Activated CD4-positive, alpha-beta T cell treated with anti-CD3 and anti-CD28 coated beads, Interleukin-2, Interleukin-4, amounts not matched to agents 100 ng/mL and 50 ng/mL, durations not matched to agents 16 hours and 8 hours (primary cell): ENCODE measurements at places on chromosomes 3 and 15.

DNA sequence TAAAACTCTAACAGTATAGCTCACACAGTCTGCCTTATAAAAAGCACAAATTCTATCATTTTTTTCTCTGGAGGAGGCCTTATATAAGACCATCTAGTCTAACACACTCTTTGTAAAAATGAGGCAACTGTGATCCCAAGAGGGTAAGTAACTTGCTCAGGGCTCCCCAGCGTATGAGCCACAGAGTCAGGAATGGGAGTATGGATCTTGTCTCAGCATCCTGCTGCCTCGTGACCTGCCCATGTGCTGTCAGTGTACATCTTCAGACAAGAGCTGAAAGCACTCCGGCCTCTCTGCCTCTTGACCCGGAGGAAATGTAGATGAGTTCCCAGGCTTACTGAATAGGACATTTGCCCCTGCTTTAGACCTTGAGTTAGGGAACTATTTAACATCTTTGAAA is 28.4 kb upstream of the MEF2A start:
- no peak for DNase-seq

- DNase-seq: no peak
Measured at GRCh38 chr3:61924090-61924735, 362.8 kb downstream of the PTPRG start.

DNA sequence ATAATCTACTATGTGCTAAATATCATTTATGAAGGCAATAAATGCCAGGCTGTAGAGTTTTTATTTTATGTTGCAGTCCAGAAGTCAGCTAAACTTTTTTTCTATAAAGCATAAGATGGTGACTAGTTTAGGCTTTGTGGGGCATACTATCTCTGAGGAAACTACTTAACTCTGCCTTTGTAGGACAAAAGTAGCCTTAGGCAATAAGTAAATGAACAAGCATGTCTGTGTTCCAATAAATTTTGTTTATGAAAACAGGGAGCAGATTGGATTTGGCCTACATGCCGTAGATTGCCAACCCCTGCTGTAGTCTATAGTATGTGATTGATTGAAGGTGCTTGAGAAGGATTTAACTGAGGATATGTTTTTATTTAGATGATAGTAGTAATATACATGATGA is 502.5 kb upstream of the NAALADL2 start:
- no peak for DNase-seq

DNA sequence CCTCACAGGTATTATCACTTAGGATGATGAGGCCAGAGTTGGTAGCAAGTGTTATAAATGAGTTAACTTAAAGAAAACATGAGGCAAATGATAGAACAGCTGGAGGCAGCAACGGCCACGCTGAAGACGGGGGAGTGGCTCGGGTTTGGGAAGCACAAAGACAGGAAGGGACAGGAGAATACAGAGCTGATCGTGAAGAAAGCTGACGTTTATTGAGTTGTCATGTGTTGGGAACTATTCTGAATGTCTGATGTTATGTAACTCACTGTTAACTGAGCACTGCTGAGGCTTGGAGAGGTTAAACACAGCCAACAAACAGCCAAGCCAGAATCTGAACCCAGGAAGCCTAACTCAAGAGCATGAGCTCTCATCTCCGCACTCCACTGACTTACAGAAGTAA is 42.3 kb downstream of the FGD5 start:
- DNase-seq: no peak

GRCh38 chr15:96276438-96277210 is 53.9 kb upstream of the NR2F2 start:
- no peak for DNase-seq

DNA sequence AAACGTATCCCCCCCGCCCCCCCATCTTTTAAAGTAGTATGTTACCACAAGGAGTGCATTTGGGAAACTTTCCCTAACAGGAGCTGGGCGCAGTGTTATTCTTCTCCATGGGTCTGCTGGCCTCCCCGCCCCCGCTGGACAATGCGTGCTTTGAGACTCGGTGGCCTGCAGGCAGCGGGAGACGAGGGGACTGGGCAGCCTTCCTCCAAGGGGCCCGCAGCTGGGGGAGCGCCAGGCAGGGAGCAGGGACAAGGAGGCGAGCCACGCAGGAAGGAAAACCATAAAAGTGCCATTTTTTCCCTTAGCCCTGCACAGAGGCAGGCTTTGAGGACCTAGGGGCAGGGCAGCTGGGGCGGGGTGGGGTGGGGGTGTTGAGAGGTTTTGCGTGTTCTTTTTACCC is 14.1 kb downstream of the SOX2 start:
- no peak for DNase-seq

GRCh38 chr15:23538648-23539047 is 26.8 kb upstream of the MKRN3 start:
- DNase-seq: no peak

DNA sequence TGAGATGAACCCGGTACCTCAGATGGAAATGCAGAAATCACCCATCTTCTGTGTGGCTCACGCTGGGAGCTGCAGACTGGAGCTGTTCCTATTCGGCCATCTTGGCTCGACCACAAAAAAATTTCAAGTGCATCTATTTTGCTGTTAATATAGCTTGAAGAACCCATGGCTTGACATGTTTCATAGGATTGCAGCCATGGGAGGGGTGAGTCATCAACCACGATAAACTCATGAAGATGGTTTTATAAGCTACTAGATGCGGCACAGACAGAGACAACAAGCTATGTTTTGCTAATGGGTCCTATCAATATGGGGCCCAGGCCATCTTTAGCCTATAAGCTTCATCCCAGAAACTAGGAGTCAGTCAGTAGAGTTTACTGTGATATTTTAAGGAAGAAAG is 100.4 kb upstream of the PHLDB2 start:
- no peak for DNase-seq

GRCh38 chr15:28895566-28895965 is 9.8 kb downstream of the APBA2 start:
- no peak for DNase-seq

DNA sequence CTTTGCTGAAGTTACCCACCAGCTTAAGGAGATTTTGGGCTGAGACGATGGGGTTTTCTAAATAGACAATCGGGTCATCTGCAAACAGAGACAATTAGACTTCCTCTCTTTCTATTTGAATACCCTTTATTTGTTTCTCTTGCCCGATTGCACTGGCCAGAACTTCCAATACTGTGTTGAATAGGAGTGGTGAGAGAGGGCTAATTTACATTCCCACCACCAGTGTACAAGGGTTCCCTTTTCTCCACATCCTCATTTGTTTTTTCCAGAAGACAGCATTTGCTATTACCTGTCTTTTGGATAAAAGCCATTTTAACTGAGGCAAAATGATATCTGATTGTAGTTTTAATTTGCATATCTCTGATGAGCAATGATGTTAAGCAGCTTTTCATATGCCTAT is 329.9 kb upstream of the TPRG1 start:
- no peak for DNase-seq

- DNase-seq: no peak
Measured at GRCh38 chr15:48419896-48420295, 88.7 kb downstream of the DUT start.

- DNase-seq: no peak
Measured at GRCh38 chr3:8246070-8246469, 255.6 kb upstream of the LMCD1 start.

GRCh38 chr3:186189492-186189891 is 80.6 kb upstream of the ETV5 start:
- no peak for DNase-seq

- DNase-seq: no peak
Measured at GRCh38 chr3:194220901-194221326, 85.0 kb downstream of the HES1 start.

- peak; percentile 35 for DNase-seq
Measured at GRCh38 chr3:71681224-71681668, 44.0 kb downstream of the EIF4E3 start.

GRCh38 chr3:184183679-184184078 is 2.3 kb upstream of the ABCF3 start:
- DNase-seq: no peak

GRCh38 chr3:11288786-11289637 is 16.8 kb downstream of the ATG7 start:
- DNase-seq: no peak

GRCh38 chr15:73907035-73907408 is 19.2 kb upstream of the LOXL1 start:
- no peak for DNase-seq

- no peak for DNase-seq
Measured at GRCh38 chr15:74041311-74041756, 41.0 kb downstream of the GOLGA6A start.

DNA sequence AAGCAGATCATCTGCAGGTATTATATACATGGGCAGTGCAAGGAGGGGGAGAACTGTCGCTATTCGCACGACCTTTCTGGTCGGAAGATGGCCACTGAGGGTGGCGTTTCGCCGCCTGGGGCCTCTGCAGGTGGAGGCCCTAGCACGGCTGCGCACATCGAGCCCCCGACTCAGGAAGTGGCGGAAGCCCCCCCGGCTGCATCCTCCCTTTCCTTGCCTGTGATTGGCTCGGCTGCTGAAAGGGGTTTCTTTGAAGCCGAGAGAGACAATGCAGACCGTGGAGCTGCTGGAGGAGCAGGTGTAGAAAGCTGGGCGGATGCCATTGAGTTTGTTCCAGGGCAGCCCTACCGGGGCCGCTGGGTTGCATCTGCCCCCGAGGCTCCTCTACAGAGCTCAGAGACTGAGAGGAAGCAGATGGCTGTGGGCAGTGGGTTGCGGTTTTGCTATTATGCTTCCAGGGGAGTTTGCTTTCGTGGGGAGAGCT is 639 bp downstream of the MKRN3 start:
- DNase-seq: no peak

GRCh38 chr3:157418104-157418503 is 18.5 kb upstream of the PTX3 start:
- DNase-seq: no peak

DNA sequence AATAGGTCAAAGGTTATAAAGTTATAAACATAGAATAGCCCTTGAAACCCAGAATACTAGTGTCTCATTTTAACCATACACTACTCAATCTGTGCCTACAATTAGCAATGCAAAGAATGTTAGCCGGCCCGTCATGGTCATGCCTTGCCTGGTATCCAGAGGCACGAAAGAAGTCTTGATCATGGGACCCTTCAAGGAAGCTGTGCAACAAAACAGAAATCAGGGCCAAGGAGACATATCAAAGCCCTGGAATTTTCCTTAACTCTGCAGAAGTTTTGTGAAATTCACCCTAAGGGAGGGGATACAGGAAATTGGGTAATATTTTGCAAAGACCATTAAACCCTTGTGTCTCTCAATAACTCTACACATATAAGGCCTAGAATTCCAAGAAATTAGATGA is 482.4 kb downstream of the ROBO1 start:
- DNase-seq: no peak

GRCh38 chr3:37457378-37458065 is 283.1 kb upstream of the LRRFIP2 start:
- no peak for DNase-seq

GRCh38 chr3:72255191-72255590 is 470.2 kb upstream of the PROK2 start:
- no peak for DNase-seq

GRCh38 chr3:158430448-158430847 is 140.5 kb upstream of the MLF1 start:
- no peak for DNase-seq

DNA sequence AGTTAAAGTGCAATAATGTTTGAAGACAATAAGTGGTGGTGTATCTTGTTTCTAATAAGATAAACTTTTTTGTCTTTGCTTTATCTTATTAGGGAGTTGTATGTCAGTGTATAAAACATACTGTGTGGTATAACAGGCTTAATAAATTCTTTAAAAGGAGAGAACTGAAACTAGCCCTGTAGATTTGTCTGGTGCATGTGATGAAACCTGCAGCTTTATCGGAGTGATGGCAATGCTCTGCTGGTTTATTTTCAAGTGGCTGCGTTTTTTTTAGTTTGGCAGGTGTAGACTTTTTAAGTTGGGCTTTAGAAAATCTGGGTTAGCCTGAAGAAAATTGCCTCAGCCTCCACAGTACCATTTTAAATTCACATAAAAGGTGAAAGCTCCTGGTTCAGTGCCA is 2.7 kb downstream of the RPL15 start:
- DNase-seq: no peak

DNA sequence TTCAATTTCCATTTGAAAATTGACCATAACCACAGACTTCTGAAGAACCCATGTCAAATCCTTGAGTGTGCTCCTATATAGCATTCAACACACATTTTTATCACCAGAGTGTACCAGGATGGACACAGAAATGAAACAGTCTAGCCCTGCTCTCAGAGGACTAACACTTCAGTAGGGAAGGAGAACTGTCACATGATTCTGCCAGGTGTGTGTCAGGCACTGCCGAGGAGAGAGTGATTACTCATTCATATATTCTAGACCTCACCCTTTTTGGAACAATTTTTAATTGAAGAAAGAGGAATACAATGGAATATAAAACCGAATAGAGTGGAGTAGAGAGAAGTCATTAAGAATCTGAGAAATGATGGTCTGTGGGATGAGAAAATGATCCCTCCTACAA is 125.8 kb downstream of the ERC2 start:
- DNase-seq: no peak

GRCh38 chr15:99106417-99107220 is 1.7 kb downstream of the SYNM start:
- no peak for DNase-seq

DNA sequence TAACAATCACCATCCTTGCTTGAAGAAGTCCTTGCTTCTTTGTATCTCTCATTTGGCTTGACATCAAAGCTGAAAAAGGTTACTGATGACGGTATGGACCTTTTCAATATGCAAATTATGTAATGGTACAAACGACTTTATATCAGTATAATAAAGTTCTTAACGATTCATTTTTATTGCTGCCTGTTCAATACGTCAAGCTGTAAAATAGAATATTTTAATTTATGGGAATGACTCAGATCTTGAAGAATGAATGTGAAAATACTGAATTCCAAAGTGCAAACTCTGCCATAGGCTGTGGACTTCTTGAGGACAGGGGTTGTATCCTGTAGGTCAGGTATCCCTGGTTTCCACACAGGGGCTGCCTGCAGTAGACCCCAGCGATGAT is 156.2 kb downstream of the PLCL2 start:
- DNase-seq: no peak

DNA sequence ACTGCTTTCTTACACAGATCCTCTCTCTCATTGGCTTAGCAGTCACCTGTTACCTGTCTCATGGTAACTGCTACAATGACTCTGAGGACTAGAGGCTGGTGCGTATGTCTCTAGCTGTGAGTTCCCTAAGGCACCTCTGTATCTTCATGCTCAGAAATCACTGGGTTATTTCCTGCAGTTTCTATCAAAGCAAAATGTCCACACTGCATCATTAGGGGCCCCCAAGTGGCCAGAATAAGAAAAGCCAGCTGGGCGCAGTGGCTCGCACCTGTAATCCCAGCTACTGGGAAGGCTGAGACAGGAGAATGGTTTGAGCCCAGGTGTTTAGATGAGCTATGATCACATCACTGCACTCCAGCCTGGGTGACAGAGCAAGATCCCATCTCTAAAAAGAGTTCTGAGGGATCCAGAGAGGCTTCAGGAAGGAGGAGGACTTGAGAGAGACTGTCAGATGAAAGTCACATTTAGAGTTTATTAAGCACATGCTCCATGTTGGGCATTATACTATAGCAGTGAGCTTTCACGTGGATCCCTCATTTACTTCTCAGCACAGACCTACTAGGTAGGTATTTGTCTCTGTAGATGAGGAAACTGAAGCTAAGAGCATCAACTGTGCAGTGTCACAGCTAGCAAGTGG is 2.3 kb upstream of the VPS18 start:
- peak; percentile 32 for DNase-seq
